ENCODE measurements at places on chromosomes 7 and 10.

GRCh38 chr7:135808206-135808605 is 59.6 kb upstream of the FAM180A start:
- DNase-seq, result no peak

- DNase-seq, result no peak
Measured at GRCh38 chr7:66143876-66144332, 29.3 kb downstream of the CRCP start.

- DNase-seq, result no peak
Measured at GRCh38 chr10:49605216-49605938, 4.7 kb upstream of the SLC18A3 start.

DNA sequence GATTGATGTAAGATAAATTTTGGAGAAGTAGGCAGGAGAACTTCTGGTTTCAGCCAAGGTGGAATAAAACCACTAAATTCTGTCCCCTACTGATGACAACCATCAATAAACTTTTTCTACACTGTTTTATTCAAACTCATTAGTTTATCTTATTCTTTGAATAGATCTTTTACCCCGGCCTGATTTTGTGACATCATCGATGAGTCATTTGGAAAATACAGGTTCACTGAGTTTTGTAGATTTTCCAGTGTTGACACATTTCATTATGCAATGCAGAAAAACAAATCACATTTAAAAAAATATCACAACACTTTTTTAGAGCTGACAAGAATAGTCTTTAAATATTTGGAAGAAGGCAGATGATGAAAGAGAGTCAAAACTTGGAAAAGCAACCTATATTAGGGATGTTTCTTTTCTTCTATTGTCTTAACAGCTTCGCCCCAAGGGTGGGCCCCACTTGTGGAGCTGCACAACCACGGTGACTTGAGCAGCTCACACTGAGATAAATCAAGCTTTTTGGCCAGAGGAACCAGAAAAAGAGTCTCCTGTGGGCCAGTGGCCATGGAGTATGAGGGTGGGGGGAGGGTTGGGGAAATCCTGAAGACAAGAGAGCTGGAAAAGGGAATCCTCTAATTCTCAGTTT is 112.8 kb downstream of the PTEN start:
- no peak for DNase-seq

- DNase-seq, result no peak
Measured at GRCh38 chr7:24882989-24883621, 96.9 kb downstream of the OSBPL3 start.

GRCh38 chr10:44864051-44864450 is 47.1 kb upstream of the TMEM72 start:
- no peak for DNase-seq

DNA sequence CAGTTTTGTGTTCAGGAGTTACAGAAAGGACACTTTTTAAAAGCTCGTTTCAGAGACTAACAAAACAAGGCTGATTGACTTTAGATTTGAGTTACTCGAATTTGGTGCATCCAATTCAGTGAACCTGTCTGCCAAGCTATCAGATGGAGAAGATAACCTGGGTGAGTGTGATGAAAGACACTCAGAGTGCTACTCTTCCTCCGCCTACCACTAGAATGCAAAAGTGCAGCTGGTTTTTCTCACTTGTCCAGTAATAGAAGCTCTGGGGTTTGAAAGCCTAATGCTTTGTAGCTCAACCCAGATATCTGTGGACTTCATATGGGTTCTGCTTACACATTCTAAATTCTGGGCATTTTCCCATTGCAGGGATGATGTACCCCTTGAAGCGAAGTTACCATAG is 82.8 kb upstream of the NPY start:
- no peak for DNase-seq

DNA sequence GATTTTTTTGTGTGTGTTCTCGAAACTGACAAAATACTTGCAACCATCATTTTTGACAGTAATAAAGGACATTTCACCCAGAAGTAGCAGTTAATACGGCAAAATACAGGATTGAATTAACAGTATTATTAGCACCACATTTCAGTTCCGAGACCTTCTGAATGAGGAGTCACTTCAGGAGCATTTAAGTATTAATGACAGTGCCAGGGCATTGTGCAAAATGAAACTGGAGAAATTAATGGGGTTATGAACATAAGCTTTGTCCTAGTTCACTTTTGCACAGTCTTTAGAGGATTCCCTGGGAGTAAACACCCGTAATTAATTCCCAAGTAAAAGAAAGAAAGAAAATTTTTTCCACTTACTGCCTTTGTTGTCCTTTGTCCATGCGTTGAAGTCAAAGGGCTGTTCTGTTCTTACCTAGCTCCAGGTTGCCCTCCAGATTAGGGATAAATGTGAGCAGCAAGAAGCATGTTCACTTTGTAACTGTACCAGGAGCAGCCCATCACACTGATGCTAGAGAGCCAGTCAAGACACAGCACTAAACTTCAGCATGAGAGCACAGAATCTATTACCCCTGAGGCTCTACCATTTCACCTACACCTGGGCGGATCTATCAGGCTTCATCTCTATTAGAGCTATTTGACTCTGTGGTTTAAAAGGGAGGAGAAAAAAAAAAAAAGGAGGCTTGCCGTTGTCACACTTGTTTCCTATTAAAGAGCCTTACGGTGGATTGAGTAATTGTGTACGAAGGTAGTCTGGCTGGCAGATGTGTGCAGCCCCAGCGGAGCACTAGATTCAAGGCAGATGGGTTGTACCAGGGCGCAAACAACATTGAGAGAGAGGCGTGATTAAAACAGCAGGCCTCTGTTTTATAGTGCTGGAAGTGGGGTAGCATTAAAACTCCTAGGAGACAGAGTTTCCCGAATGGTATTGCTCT is 297.8 kb upstream of the SEMA3A start:
- no peak for DNase-seq

GRCh38 chr10:77441353-77442166 is 196.0 kb downstream of the KCNMA1 start:
- no peak for DNase-seq

GRCh38 chr7:5408777-5409176 is 14.9 kb downstream of the TNRC18 start:
- DNase-seq, result no peak

- DNase-seq, result no peak
Measured at GRCh38 chr10:114179148-114179547, at the start of gene TDRD1. TDRD1 (plus strand) TSS chr10:114179353; CDS start chr10:114187832, 8,479 bp downstream.

GRCh38 chr7:140541513-140542227 is 62.4 kb upstream of the MKRN1 start:
- DNase-seq, result peak; percentile 92

GRCh38 chr10:48576501-48576900 is 28.4 kb downstream of the ARHGAP22 start:
- DNase-seq, result no peak

GRCh38 chr10:100576282-100576635 is 40.5 kb downstream of the HIF1AN start:
- DNase-seq, result no peak
